Activated T-cell treated with anti-CD3 and anti-CD28 coated beads for 1 hour (primary cell): ENCODE measurements at places on chromosomes 11 and 22.

GRCh38 chr11:101091781-101092180 lies 37.8 kb downstream of the PGR start:
- DNase-seq, result no peak

DNA sequence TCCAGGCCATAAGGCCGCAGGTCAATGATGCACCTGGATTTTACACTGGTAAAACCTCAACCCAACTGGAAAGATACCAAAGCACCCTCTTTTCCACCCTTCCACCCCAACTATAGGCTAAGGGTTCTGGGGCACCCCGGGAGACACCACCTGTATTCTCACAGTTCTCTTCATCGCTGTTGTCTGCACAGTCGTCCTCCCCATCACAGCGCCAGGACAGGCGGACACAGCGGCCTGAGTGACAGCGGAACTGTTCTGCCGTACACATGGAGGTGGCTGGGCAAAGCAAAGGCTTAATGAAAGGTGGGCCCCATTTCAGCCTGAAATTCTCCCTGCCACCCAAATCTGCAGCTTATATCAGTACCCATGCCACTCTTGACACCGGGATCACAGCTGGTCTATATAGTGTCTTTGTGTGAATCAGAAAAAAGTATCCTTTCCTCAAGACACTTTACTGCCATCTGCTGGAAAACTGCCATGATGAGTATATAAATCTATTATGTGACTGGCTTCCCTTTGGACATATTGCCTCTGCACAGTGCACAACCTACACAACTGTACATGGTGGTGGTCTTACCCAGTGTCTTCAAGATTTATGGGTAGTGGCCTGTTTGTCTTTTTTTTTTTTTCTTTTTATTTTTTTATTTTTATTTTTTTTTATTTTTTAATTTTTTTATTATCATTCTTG lies 21.5 kb downstream of the LRP4 start:
- no peak for DNase-seq

DNA sequence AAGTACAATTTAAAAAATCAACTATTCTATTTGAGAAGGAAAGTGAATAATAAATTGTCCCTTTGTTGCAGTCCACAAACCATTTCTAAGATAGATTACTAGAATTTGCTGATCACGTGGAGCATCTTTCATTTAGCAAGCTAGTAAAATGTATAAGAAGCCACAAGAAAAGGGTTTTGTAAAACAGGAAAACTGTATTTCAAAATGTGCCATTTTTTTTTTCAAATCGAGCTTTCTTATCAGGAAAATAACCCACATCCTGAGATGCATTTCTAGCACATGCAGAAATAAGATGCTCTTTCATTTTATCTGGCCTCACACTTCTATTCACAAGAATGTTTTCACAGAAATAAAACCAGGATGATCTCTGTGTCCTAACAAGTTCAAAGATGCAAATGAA lies 3.2 kb upstream of the PATE3 start:
- no peak for DNase-seq

DNA sequence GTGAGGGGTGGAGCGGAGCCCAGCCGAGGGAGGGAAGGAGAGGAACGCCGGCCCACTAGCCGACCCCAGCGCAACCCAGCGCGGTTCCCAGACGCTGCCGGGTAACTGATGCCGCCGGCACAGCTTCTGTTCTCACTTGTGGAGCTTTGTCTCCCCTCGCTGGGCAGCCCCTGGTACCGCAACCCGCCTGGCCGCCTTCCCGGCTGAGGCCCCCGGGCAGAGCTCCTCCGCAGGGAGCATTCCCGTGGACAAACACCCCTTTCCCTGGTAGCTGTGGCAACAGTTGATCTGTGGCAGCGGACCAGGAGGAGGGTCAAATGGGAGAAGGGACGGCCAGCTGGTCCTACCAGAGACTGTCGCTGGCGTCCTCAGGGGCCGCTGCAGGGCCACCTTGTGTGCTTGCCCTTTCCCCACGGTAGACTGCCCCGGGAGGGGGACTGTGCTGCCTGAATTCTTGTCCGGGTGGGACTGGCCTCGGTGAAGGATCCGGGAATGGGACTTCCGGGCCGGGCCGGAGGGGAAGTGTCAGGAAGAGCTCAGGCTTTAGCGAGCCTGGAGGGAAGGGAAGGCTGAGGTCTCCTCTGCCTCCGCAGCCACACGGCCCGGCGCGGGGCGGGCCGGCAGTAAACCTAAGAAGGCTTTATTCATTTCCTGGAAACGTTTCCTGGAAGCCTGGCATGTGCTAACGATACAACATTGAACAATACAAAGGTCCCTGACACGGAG lies 468.0 kb downstream of the OPCML start:
- no peak for DNase-seq

GRCh38 chr22:39292031-39292462 lies 27.4 kb downstream of the RPL3 start:
- DNase-seq, result no peak

GRCh38 chr11:63763496-63764339 lies 4.9 kb downstream of the ZFTA start:
- no peak for DNase-seq

- no peak for DNase-seq
Measured at GRCh38 chr22:36252754-36253522, at the start of gene APOL1. Gene APOL1 (plus strand): TSS chr22:36253133. CDS start chr22:36254956, 1,823 bp downstream.

GRCh38 chr11:65071907-65072630 lies 11.8 kb downstream of the CDCA5 start:
- DNase-seq, result no peak

GRCh38 chr22:47199979-47200272 lies 437.5 kb downstream of the TBC1D22A start:
- DNase-seq, result no peak

DNA sequence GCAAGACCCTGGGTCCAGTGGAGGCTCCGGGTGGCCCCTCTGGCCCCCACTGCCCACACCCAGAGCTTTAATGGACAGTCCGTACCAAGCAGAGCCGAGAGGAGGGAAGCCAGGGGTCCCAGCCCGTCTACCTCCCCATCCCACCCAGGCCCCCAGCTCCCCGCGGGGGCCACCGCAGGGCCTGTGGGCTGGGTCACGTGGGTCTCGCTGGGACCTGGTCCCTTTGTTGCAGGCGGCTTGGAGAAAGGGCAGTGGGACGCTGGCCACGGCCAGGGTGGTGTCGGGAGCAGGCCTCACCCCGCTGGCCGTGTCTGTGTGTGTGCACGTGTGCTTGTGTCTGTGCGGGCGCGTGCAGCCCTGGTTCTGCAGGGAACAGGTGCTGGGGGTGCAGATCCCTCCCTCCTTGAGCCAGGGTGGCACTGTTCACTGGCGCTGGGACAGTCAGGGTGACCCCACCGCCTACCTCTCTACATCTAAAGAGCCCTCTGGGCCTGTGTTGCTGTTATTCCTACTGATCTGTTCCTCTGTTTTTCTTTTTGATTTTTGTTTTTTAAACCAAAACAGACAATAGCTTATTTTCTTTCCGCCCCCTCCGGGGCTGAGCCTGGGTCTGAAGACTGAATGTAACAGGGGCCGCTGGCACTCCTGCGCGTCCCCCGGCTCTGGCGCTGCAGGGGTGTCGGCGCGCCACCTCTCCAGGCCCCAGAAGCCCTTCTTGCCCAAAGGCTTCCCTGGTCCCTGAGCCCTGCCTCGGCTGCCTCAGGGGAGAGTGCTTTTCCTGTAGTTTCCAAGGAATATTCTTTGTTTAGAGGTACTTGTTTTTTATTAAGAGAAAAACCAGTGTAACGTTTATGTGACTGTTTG lies 20.1 kb upstream of the TMEM191C start:
- DNase-seq, result no peak

DNA sequence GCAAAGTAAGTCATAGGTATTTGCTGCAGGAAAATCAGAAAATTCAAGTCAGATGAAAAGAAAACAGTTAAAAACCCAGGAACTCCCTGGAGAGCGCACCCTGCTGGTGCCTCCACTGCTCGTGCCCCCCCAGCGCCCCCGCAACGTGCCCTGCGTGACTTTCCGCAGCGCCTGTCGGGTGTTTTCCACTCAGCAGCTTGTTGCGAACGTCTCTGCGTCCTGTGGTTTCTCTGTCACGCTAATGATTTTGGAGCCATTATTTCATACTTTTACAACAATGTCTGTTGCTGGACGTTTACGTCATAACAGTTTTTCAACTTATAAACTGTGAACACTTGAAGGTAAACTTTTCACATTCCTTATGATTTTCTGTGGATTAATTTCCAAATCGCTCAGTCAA lies 5.0 kb downstream of the CRELD2 start:
- no peak for DNase-seq

GRCh38 chr11:131767421-131767820 lies 397.0 kb downstream of the NTM start:
- DNase-seq, result no peak

DNA sequence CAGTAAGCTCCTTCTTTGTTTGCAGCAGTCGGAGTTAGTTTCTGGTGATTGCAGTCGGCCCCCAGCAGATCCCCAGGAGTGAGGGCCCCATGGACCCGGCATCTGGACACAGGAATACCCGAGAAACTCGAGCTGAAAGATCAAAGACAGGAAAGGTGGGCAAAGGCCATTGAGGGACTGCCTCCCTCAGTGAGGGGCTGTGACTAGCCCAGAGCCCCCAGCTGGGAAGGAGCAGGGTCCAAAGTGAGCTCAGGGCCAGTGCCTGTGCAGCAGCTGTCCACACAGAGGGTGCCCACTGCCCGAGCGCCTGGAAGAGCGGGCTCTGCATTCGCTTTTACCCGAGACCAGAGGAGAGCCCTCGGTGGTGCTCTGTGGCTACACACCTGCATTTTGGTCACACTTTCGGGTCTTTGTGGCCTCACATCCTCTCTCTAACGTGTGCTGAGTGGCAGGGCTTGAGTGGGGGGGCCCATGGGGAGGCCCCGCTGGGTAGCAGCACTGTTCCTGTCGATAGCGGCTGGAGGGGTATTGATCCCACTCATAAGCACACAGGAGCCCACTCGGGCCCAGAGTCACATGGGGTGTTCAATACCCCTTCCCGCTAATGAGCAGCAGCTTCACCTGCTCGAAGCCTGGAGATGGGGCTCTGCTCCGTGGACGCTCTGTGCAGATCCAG lies 532.9 kb downstream of the TBC1D22A start:
- DNase-seq, result no peak

DNA sequence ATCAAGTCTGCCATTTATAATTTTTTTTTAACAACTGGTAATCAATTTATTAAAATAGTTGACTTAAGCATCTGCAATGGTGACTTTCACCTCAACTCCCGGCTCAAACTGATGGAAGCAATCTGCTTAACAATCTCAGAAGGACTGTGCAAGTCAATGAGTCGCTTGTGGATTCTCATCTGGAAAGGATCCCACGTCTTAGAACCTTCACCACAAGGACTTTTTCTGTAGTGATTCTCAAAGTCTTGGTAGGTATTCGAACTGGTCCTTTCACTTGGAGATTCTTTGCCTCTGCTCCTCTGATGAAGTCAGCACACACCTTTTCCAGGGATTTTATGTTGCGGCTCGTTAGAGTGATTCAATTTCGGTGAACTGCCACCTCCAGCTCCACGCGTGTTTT lies 7.3 kb downstream of the RSF1 start:
- no peak for DNase-seq

DNA sequence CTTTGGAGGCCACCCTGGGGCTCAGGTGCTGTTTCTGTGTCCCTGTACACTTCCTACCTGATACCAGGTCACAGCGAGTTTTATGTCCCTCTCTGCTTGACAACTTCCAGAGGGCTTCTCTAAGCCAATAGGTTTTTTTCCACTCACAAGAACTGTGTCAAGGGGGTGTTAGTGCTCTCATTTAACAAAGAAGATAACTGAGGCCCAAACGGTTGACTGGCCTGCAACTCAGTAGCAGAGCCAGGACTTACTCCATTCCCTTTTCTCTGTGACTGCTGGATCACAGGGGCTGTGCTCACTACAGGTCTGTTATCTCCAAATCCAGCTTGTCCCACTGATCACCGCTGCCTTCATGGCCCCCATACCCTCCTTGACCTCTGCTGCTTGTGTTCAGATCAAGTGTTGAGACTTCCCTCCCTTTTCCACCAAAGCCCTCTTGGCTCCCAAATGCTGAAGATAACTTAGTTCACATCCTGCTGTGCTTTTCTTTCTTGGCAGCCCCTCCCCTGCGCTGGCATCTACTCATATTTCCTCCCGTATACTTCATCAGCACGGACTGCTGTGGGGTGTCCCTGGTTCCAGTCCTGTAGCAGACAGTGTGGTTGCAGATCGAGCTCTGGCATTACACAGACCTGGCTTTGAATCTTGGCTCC lies 41.3 kb downstream of the POU2F3 start:
- DNase-seq, result no peak

- no peak for DNase-seq
Measured at GRCh38 chr11:71064702-71065515, 187.5 kb downstream of the SHANK2 start.

DNA sequence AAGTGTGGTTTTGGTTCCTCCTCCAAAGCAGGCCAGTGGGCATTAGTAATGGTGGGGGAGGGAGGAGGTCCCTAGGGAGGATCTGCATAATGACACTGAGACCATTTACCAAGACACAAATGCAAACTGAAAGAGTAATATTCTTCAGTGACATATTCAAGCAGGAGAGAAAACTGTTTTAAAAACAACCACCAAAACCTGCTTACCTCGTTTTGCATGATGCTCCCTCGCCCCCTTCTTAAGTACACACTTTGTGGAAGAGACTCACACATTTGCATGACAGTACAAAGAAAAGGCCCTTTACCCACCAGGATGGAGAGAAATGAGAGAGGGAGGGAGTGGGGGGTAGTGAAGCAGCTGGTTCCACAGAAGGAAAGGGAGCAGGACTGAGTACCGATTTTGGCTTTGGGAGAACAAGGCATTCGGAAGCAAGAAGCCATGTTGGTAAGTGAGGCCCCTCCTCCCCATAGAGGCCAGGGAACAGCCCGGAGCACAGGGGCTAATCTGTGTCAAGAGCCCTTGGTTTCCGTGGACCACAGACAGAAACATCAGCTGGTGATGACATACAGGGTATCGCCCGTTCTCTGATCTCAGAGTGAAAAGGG lies 13.0 kb upstream of the OPCML start:
- DNase-seq, result no peak

DNA sequence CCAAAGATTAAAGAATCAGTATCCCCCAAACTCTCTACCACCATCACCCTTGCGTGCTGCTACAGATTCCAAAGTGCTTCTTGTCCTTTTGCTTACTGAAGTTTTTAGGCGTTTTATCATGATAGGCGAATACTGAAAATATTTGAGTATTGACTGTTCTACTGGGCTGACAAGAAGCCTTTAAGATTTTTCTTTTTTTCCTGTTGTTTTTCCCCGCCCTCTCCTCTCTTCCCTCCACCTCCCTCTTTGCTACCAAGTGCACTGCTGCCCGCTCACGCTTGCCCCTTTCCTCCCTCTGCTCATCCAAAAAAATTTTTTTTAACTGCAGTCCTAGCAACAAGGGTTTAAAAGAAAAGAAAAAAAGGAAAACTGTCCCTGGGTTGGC lies 679 bp downstream of the SPCS2 start:
- DNase-seq, result no peak

DNA sequence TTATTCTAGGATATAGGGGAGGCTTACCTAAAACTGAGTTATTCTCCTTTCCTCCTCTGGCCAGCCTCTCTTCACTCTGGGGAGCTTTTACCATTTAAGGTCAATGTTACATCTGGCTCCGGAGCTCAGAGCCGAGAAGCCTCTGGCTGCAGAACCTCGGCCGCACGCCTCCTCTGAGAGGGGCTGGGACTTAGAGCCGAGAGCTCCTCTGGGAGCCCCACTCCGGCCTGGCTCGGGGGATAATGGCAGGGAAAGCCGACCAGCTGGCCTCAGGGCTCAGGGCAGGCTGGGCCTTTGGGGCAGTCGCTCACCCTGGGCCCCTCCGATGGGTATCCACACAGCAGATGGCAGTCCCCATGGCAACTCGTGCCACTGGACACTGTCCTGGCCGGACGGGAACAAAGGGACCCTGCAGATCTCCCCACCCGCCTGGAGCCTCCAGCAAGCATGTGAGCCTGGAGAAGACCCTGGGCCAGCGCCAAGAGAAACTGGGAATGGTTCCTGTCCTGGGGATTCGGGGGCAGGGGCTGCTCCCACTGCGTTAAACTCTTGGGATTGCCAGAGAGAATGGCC lies at the start of gene IRAG1:
TSS of gene IRAG1 (minus strand) at position 247 of the 573 bp plus-strand sequence. CDS start at position 94, 153 bp downstream.
- no peak for DNase-seq
